Inflammatory macrophage treated with lipopolysaccharide for 1 hour (primary cell): ENCODE measurements at places on chromosomes 5 and 9.
A peak's percentile ranks its signal among the peaks of the same experiment; 100 is the strongest.

- DNase-seq, result no peak
Observed at GRCh38 chr9:86659413-86660046, 287.8 kb downstream of the GAS1 start.

- DNase-seq, result no peak
Observed at GRCh38 chr5:136055612-136056309, 27.0 kb downstream of the TGFBI start.

GRCh38 chr9:98002808-98003207, 19.7 kb downstream of the ANP32B start:
- no peak for DNase-seq

GRCh38 chr9:95065224-95065623, 252.3 kb downstream of the FANCC start:
- DNase-seq, result no peak

DNA sequence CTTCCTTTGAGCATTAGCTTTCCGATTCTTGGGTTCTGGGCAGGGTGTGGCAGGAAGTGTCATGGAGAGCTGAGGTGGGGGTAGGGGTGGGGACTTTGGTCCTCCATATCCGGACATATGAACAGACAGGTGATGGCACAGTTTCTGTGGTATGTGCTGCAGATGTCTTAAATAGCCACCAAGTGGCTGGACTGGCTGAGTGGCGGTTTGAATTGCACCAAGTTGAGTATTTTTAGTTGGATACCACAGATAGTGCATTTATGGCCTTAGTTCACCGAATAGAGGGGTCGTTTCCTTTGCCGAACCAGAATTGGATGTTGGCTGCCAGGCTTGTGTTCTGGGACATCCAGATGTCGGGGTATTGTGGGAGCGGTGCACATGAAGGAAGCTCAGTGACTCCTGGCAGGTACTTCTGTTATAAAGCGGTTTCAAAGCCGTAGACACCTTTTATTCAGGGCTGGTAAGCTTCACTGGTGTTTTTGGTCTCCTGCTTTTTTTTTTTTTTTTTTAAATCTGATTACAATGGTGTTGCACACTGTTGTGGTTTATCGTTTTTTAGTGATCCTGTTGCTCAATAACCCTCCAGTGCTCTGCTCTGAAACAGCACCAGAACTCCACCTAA, 15.1 kb upstream of the TNFAIP8 start:
- peak; percentile 33 for DNase-seq

DNA sequence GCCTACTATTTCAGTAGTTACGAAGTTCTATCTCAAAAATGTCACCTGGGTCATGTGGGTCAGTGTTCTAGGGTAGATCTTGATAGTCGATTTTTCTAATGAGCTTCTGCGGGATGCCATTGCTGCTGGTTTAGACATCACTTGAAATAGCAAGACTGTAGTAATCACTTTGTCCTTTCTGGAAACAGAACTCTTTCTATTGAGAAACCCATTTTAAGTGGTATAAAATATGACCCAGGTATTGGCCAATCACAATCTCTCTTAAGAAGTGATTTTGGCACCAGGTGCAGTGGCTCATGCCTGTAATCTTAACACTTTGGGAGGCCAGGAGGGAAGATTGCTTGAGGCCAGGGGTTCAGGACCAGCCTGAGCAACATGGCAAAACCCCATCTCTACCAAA, 17.6 kb downstream of the ARRDC3 start:
- DNase-seq, result no peak

DNA sequence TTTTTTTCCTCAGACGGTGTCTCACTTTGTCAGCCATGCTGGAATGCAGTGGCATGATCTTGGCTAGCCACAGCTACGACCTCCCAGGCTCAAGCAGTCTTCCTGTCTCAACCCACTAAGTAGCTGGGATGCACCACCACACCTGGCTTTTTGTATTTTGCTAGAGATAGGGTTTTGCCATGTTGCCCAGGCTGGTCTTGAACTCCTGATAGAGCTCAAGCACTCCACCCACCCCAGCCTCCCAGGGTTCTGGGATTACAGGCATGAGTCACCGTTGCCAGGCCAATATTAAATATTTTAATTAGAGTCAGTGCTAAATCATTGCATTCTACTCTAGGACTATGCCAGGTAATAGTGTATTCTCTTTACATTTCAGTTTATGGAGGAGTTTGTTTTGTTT, 41.5 kb downstream of the UBE2R2 start:
- DNase-seq, result no peak

DNA sequence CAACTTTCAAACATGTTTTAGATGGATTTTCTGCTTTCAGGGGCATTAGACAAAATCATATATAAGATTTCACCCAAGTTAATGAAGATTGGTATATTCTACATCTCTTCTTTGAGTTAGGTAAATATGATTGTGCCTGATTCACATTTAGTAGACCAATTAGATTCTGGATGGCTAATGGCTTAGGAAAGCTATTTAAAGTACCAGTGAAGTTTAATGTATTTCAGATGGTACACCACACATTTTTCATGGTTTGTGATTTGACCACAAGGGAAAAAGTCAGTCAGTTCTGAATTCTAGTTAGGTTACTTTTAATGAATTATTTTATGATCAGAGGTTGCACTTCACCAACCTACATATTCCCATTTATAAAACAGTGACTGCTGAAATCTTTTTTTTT, 409.7 kb downstream of the ADGRV1 start:
- no peak for DNase-seq

DNA sequence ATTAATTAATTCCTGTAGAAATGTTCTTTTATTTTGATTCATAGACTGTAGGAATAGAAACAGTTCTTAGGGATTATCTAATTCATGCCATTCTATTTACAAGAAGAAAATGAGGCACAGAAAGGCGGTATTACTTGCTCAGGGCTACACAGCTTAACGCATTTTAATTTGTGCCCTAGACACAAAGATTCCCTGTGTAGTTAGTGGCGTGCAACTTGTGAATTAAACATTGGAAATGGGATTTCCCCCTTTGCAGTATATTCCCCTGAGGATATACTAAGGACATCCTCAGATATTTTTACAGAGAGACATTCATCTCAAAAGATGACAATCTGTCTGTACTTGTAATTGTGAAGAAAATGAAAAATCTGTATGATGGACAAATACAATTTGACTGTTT, 108.1 kb downstream of the SGCD start:
- DNase-seq, result no peak

- DNase-seq, result no peak
Observed at GRCh38 chr5:54552446-54552845, 34.9 kb downstream of the SNX18 start.

- DNase-seq, result no peak
Observed at GRCh38 chr5:52893105-52893504, 96.0 kb upstream of the ITGA2 start.

- no peak for DNase-seq
Observed at GRCh38 chr9:132230605-132231004, 68.7 kb downstream of the NTNG2 start.

GRCh38 chr9:19030899-19031298, 2.1 kb downstream of the SAXO1 start:
- no peak for DNase-seq

GRCh38 chr5:173706700-173707099, 90.2 kb upstream of the BOD1 start:
- DNase-seq, result no peak

GRCh38 chr9:136855461-136856078, 3.4 kb downstream of the MAMDC4 start:
- no peak for DNase-seq

DNA sequence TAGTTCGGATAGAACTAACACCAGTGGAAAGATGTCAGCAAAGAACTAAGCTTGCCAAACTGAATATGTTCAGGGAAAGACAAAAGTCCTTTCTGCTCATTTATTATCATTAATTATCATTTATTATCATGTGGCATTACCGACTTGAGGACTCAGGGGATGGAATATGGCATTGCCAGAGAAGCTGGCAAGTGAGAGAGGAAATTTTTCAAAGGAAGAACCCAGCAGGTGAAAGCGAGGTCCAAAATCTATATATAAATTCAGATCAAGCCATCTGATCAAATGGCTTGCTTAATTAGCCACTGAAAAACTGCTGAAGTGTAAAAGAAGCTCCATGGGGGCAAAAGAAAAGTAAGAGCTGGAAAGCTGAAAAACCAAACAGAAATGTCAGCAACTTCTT, 1049.6 kb upstream of the SEMA6A start:
- no peak for DNase-seq

DNA sequence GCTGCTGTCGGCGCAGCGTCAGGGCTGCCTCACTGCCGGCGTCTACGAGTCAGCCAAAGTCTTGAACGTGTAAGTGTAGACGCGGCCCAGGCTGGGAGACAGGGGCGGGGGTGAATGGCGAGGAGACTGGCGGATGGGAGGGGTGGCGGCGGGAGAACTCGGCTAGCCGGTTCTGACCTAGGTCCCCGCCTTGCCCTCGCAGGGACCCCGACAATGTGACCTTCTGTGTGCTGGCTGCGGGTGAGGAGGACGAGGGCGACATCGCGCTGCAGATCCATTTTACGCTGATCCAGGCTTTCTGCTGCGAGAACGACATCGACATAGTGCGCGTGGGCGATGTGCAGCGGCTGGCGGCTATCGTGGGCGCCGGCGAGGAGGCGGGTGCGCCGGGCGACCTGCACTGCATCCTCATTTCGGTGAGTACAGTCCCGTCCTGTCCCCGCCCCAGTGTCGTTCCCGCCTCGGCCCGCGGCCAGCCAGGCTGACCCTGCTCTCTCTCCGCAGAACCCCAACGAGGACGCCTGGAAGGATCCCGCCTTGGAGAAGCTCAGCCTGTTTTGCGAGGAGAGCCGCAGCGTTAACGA, 745 bp downstream of the GADD45G start:
- peak; percentile 73 for DNase-seq

DNA sequence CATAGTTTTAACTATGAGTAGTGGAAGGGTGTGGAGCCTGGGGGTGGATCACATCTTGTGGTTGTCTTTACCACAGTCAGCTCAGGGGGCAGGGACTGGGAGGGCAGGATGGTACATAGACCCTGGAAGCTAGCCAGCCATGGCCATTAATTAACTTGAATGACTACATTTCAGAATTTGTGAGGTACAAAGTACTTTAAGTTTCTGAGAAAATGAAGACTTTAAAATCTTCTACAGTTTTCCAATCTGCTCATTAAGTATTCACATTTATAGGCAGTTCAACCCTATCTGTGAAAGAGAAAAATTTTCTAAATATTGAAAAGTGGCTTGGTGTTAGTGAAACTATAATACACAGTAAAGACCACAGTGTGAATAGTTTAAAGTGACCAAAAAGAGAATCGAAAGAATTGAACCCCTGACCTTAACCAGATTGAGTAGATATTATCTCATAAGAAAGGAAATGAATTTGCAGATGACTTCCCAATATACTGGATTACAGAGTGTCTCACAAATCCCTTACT, 234.2 kb upstream of the MEF2C start:
- no peak for DNase-seq

DNA sequence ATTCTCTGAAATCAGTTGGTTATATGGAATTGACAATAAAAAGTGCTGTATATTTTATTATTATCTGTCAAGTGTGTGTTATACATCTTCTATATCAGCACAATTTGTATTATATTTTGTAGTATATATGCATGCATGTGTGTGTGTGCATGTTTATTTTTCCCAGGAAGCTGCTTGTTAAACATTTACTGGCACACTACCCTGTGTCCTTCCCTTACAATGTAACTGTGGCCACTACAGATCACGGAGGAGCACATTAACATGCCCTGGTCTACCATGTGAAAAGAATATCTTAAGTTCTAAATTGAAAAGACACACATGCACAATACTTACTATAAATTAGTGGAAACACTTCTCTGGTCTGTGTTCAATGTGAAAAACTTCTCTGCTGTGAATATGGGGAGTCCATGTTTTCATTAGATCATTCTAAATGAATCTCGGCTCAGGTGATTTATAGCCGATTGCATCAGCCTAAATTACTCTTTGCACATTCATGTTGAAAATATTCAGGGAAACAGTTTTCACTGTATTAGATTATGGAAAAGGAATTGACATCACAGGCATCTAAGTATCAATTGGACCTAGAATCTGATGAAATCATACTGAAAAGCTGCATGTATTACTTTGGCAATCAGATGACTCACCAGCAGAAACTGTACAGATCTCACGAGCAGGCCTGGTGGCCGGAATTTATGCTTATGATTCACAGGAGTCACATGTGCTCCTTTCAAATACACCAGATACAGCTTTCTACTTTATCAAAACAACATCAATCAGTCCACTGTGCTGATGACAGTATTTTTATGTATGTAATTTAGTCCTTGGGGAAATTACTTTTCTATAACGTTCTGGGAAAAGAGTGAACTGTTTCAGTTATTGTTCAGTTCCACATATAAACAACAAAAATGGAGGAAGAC, 39.4 kb downstream of the LURAP1L start:
- DNase-seq, result peak; percentile 18

GRCh38 chr5:92741906-92742305, 839.1 kb downstream of the NR2F1-AS1 start:
- DNase-seq, result no peak

DNA sequence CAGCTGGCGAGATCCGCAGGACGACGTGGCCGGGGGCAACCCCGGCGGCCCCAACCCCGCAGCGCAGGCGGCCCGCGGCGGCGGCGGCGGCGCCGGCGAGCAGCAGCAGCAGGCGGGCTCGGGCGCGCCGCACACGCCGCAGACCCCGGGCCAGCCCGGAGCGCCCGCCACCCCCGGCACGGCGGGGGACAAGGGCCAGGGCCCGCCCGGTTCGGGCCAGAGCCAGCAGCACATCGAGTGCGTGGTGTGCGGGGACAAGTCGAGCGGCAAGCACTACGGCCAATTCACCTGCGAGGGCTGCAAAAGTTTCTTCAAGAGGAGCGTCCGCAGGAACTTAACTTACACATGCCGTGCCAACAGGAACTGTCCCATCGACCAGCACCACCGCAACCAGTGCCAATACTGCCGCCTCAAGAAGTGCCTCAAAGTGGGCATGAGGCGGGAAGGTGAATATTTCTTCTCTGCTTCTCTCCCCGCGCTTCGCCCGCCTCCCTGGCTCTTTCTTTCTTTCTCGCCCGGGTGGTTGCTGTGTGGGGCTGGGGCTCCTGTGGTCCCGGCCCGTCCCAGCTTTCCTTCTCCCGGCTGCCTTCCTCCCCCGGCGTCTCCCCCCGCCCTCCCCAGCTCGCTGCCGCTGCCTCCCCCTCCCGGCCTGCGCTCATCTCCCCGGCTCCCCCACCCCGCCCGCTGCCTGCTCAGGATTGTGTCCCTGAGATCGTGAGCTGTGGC, 2.2 kb downstream of the NR2F1 start:
- DNase-seq, result no peak

GRCh38 chr9:9746826-9747225, 866.0 kb downstream of the PTPRD start:
- no peak for DNase-seq

DNA sequence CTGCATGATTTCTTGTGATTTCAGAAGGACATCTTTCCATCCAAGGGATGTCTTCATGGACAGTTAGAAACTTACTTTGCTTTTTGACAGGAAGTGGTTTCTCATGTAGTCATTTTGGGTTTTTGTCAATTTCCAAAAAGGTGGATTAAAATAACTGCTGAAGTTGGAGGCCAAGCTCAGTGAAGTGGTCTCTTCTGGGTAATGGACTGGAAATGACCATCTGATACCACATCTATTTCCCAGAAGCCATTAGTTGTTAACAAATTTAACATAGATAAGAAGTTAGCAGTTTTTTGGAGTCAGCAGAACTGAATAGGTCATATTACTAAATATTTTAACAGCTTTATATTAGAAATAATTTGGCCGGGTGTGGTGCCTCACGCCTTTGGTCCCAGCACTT, 86.2 kb upstream of the MYO10 start:
- DNase-seq, result peak; percentile 9
